ENCODE measurements at places on chromosomes 3 and 15.

- no peaks in the 10 kb centered on the region for H3K27me3 ChIP-seq
- DNase-seq = no peak
- peak overlapping the region; percentile 2 for H3K27ac ChIP-seq
- no peaks in the 10 kb centered on the region for H3K36me3 ChIP-seq
Observed at GRCh38 chr3:168066882-168067281, 28.8 kb downstream of the GOLIM4 start.

DNA sequence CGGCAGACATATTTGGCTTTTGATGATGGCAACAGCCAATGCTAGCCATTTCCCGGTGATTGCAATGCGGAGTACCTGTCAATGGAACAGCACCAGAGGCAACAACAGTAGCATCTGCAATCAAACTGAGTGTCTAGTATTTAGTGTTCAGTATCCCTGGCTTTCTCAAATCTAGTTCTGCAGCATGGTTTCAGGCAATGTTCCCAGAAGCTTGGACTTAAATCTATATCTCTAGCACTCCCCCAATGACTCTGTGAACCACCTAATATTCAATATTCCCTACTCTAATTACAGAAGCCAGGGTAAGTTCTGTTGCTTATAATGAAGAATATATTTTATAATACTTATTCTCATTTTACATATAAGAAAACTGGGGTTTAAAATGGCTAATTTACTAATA lies 48.2 kb downstream of the TBL1XR1 start:
- no peaks in the 10 kb centered on the region for H3K36me3 ChIP-seq
- peaks cover 16% of the 10 kb centered on the region for H3K4me1 ChIP-seq
- no peaks in the 10 kb centered on the region for H3K27me3 ChIP-seq
- DNase-seq = no peak
- H3K27ac ChIP-seq = no peak overlapping the region
- no peak overlapping the region for H3K4me3 ChIP-seq

GRCh38 chr3:75076481-75076880 lies 462.0 kb upstream of the CNTN3 start:
- H3K4me1 ChIP-seq = no peaks in the 10 kb centered on the region
- no peak overlapping the region for H3K4me3 ChIP-seq
- no peak for DNase-seq
- no peaks in the 10 kb centered on the region for H3K36me3 ChIP-seq
- no peaks in the 10 kb centered on the region for H3K27me3 ChIP-seq

GRCh38 chr3:135895106-135895733 lies 70.3 kb upstream of the PPP2R3A start:
- no peak overlapping the region for H3K27ac ChIP-seq
- H3K36me3 ChIP-seq = no peaks in the 10 kb centered on the region
- H3K4me3 ChIP-seq = no peak overlapping the region
- no peaks in the 10 kb centered on the region for H3K4me1 ChIP-seq
- H3K27me3 ChIP-seq = no peaks in the 10 kb centered on the region
- peak; percentile 70 for DNase-seq

GRCh38 chr15:75178171-75178937 lies 23.3 kb upstream of the C15orf39 start:
- no peaks in the 10 kb centered on the region for H3K27me3 ChIP-seq
- no peaks in the 10 kb centered on the region for H3K36me3 ChIP-seq
- peak overlapping the region; percentile 35 for H3K4me3 ChIP-seq
- DNase-seq = peak; percentile 57

GRCh38 chr3:150414258-150414657 lies 6.2 kb downstream of the TSC22D2 start:
- H3K4me3 ChIP-seq = peak overlapping the region; percentile 2
- DNase-seq = no peak
- no peak overlapping the region for H3K27ac ChIP-seq
- H3K27me3 ChIP-seq = no peaks in the 10 kb centered on the region
- no peaks in the 10 kb centered on the region for H3K36me3 ChIP-seq

GRCh38 chr3:112900113-112900512 lies 53.4 kb upstream of the CD200R1L start:
- no peak overlapping the region for H3K4me3 ChIP-seq
- no peaks in the 10 kb centered on the region for H3K27me3 ChIP-seq
- no peaks in the 10 kb centered on the region for H3K36me3 ChIP-seq
- no peaks in the 10 kb centered on the region for H3K4me1 ChIP-seq
- DNase-seq = no peak
- no peak overlapping the region for H3K27ac ChIP-seq

GRCh38 chr3:71168880-71169411 lies 414.6 kb downstream of the FOXP1 start:
- DNase-seq = no peak
- H3K36me3 ChIP-seq = no peaks in the 10 kb centered on the region
- no peak overlapping the region for H3K4me3 ChIP-seq
- H3K27ac ChIP-seq = peak overlapping the region; percentile 89

DNA sequence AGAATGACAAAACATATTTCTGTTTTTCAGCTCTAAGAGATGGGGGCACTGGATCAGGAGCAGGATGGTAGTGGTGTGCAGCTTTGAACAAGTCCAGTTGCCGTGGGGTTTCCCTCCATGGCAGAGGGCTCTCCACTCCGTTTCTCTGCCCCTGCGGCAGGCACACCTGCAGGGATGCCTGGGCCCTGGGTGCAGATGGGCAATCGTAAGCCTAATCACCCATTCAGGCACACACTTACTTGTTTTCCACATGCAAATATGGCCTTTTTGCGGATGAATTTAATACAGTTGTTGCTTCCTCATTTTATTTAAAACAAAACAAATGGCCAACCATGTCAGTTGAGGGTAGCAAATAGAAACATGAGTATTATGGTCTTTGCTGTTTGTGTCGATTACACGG lies 85.1 kb downstream of the LPP start:
- H3K4me1 ChIP-seq = peaks cover 23% of the 10 kb centered on the region
- no peak for DNase-seq
- no peak overlapping the region for H3K4me3 ChIP-seq
- no peak overlapping the region for H3K27ac ChIP-seq

DNA sequence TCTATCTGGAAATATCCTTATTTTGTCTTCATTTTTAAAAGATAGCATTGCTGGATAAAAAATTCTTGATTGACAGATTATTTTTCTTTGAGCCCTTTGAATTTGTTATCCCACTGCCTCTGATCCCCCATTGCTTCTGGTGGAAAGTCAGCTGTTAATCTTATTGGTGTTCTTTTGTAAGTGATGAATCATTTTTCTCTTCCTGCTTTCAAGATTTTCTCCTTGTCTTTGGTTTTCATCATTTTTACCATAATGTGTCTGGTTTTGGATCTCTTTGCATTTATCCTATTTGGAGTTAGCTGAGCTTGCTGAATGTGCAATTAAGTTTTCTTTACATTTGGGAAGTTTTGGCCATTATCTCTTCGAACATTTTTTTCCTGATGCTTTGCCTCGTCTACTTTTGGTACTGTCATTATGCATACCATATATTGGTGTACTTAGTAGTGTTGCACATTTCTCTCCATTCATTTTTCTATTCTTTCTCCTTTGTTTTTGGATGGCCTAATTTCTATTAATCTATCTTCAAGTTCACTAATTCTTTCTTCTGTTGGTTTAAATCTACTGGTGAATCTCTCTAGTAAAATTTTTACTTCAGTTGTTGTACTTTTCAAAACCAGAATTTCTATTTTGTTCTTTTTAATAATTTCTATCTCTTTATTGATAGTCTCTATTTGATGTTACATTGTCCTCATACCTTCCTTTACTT lies 440.0 kb upstream of the PROK2 start:
- H3K4me3 ChIP-seq = no peak overlapping the region
- DNase-seq = no peak
- no peaks in the 10 kb centered on the region for H3K27me3 ChIP-seq
- H3K4me1 ChIP-seq = peaks cover 7% of the 10 kb centered on the region
- no peak overlapping the region for H3K27ac ChIP-seq

- no peak for DNase-seq
- H3K4me1 ChIP-seq = no peaks in the 10 kb centered on the region
- H3K4me3 ChIP-seq = no peak overlapping the region
- no peak overlapping the region for H3K27ac ChIP-seq
- no peaks in the 10 kb centered on the region for H3K36me3 ChIP-seq
Observed at GRCh38 chr15:26660241-26660640, 112.6 kb downstream of the GABRB3 start.

DNA sequence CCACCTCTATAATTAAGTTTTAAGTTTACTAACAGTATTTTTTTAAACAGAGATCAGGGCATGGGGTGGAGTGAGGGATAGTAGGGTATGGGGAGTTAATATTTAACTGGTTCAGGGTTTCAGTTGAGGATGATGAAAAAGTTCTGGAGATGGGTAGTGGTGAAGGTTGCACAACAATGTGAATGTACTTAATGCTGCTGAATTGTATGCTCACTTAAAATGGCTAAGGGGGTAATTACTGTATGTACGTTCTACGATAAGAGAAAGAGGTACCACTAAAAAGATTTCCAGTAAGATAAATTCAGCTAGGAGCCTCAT lies 101.4 kb downstream of the TNIK start:
- no peak overlapping the region for H3K4me3 ChIP-seq
- no peak for DNase-seq
- no peaks in the 10 kb centered on the region for H3K4me1 ChIP-seq
- no peaks in the 10 kb centered on the region for H3K27me3 ChIP-seq
- no peak overlapping the region for H3K27ac ChIP-seq

DNA sequence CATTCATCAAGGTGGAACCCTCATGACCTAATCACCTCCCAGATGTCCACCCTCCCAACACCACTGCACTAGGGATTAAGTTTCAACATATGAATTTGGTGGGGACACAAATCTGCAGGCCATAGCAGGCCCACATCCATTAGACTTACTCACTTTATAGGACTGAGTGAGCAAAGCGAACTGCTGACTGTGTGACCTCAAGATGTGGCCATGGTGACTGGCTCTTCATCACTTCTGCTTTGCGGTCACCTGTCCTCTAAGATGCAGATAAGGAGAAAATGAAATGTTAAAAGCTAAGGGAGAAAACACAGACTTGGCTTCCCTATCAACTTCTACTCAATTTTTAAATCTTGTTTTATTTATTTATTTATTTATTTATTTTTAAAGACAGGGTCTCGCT lies 14.5 kb upstream of the DCP1A start:
- H3K27ac ChIP-seq = no peak overlapping the region
- H3K4me1 ChIP-seq = no peaks in the 10 kb centered on the region
- H3K27me3 ChIP-seq = no peaks in the 10 kb centered on the region
- DNase-seq = no peak
- no peaks in the 10 kb centered on the region for H3K36me3 ChIP-seq

DNA sequence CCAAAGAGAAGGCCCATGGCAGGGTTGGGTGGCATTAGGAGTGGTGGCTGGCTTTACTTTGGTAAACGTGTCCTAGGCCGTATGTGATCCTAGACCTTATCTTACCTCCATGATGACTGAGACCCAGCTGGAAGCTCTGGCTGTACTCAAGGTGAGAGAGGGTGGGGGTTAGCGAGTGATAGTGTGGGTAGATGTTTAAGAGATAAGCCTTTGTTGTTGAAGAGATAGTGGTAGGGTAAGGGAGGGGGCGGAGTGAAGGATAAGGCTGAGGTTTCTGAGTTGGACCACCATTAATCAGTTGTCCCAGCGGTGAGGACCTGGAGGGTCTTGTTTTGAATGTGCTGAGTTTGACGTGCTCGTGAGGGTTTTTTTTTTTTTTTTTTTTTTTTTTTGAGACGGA lies 61.5 kb upstream of the ULK4 start:
- peaks cover 20% of the 10 kb centered on the region for H3K4me1 ChIP-seq
- H3K36me3 ChIP-seq = no peaks in the 10 kb centered on the region
- H3K27ac ChIP-seq = peak overlapping the region; percentile 50
- no peak overlapping the region for H3K4me3 ChIP-seq
- no peak for DNase-seq

All from ovary (tissue), 10 donors.